ENCODE measurements at places on chromosomes 16 and 17.
A peak's percentile ranks its signal among the peaks of the same experiment; 100 is the strongest.

GRCh38 chr17:49045376-49045775 lies 48.2 kb downstream of the IGF2BP1 start:
- DNase-seq, result no peak

- no peak for DNase-seq
Observed at GRCh38 chr16:55091213-55091870, 160.7 kb downstream of the IRX5 start.

GRCh38 chr16:64926476-64926875 lies 195.4 kb downstream of the CDH11 start:
- DNase-seq, result no peak

GRCh38 chr17:33169580-33170285 lies 123.4 kb downstream of the ASIC2 start:
- DNase-seq, result no peak

DNA sequence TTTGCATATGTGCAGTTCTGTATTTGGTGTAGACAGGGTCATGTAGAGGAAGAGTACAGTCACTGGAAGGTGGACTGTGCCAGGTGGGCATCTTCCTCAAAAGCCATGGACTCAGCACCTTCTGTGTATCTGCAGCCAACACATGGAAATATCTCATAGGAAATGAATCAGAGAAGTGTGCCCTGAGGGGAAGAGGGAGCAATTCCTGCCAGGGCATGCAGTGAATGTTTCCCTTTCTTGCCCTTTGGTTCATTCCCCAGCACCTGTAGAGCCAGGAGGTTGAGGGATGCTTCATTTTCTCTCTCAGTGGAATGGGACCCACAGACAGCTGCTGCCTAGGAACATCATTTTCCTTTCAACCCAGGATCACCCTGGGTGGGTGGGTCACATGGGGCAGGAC lies 146.1 kb upstream of the HSBP1 start:
- DNase-seq, result no peak

GRCh38 chr16:38941-39892 lies 14.2 kb downstream of the POLR3K start:
- no peak for DNase-seq

DNA sequence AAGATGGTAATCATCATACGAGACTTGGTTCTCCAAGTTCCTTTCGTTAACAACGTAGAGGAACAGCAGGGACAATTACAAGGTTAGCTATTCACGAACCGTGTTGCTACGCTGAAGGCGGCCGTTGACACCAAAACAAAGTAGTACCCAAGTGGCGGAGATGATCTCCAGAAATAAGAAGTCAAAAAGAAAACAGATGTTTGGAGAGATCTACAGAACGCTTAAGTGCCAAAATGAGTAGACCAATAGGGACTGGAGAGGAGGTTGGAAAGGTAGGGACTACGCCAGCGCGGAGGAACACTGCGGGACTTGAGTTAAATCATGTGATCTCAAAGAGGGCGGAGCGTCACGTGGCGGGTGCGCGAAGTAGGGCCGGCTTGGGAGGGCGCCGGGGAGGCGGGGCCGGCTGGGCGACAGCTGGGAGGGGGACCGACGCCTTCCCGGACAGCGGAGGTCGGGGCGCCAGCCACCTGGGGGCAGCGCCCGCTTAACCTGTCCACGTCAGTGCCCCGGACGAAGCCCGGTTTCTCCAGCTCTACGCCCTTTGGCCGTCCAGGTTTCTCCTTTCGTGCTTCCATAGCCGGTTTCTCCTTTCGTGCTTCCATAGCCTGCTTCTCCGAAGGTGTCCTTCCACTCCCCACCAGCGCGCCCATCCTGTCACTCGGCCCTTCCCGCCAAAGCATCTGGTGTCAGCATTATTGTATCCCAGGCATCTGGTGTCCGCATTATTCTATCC lies 636 bp upstream of the GABARAP start:
- peak; percentile 81 for DNase-seq

- peak; percentile 33 for DNase-seq
Observed at GRCh38 chr16:87780385-87780989, 14.7 kb upstream of the KLHDC4 start.

- no peak for DNase-seq
Observed at GRCh38 chr17:17765359-17766076, 71.3 kb downstream of the SREBF1 start.

GRCh38 chr17:30933966-30934365 lies 12.2 kb downstream of the ADAP2 start:
- no peak for DNase-seq

GRCh38 chr17:19755821-19756510 lies 7.9 kb upstream of the ALDH3A1 start:
- no peak for DNase-seq

GRCh38 chr17:70123193-70123592 lies 46.1 kb upstream of the KCNJ2 start:
- DNase-seq, result no peak

DNA sequence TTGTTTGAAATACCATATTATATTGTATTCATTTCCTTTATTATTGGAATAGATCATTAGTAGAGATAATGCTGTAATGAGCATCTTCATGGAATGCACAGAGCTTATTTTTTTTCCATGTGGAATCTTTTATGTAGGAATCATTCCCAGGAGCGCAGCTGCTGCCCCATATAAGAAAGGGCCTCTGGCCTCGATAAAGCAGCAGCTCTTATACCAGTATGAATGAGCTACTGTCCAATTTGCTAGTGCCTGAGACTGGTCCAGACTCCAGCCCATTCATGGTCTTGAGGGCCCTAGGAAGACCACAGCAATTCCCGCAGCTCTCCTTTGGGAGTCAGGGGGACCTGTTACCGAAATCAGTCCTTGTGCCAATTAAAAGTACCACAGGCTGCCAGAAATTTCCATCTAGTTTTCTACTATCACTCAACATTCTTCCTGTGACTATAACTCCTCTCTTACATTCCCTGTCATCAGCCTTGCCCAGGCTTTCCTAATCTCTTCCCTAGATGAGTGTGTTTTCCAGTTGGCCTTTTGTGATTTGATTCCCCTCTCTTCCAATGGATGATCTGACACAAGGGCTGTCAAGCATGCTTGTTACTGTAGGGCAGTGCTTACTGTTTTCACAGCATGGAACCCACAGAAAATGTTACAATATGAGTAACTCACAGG lies 1.9 kb downstream of the ZNF843 start:
- DNase-seq, result no peak

GRCh38 chr16:87066133-87067002 lies 250.8 kb downstream of the C16orf95 start:
- DNase-seq, result no peak
